ENCODE measurements at places on chromosomes 11 and 22.
A peak's percentile ranks its signal among the peaks of the same experiment; 100 is the strongest.

- no peak for DNase-seq
Measured at GRCh38 chr11:69154938-69155301, 815 bp upstream of the SMIM38 start.

- no peak for DNase-seq
Measured at GRCh38 chr11:100336873-100337272, 350.2 kb upstream of the ARHGAP42 start.

GRCh38 chr11:10304495-10305261 lies at the start of gene ADM:
ADM (plus strand) TSS chr11:10305073; CDS start chr11:10305701, 628 bp downstream.
- DNase-seq: peak; percentile 92

- no peak for DNase-seq
Measured at GRCh38 chr22:36221799-36222751, 17.3 kb downstream of the APOL2 start.

DNA sequence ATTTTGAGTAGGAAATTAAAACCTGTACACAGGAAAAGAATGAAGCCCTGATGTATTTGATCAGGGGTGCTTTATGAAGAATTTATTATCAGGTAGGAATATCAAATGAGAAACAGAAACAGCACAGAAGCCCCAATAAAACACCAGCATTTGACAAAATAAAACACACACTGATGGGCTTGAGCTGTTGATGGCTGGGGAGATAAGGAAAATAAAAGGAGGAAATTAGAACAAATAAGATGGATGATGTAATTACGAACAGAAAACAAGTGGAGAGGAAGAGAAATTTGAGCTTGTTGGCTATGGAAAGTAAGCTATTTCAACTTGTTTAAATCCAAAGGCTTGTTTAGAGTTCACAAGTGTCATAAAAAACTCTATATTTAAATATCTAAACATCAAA lies 213.7 kb downstream of the CADM1 start:
- no peak for DNase-seq

DNA sequence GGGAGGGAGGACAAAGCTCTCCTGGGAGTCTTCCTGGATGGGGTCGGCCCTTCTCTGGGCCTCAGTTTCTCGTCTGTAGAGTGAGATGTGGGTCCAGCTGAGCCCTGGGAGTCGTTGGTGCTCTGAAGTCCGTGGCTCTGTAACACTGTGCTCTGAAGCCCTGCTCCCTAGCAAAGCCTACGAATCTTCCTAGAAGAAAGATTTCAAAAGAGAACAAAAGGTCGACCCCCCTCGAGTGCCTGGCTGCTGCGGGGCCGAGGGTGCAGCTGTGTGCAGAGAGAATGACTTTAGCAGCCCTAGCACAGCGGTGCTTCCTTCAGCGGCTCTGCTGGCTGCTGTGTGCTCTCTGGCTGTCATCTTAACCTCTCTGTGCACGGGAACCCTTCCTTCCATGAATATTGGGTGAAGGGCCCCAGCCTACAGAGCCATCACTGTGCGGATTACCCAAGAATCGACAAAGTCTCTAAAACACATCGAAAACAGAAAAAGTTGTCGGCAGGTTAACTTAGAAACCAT lies 10.7 kb downstream of the ANO1 start:
- no peak for DNase-seq

DNA sequence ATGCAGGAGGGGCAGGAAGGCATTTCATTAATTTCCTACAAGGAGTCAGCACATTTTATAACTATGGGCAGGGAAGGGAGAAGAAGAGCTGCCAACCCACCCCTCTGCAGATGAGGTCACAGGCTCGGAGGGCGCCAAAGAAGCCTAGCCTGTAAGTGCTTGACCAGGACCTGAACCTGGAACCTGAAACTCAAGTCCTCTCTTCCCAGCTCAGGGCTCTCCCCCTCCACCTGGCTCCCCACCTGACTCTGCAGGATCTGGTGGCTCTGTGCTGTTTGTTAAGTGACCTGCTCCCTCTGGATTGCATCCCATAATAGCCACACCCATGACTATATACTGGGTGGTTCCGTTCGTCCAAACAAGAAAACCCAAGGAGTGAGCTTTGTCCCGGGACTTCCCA lies 27.3 kb downstream of the SCGB1A1 start:
- no peak for DNase-seq

DNA sequence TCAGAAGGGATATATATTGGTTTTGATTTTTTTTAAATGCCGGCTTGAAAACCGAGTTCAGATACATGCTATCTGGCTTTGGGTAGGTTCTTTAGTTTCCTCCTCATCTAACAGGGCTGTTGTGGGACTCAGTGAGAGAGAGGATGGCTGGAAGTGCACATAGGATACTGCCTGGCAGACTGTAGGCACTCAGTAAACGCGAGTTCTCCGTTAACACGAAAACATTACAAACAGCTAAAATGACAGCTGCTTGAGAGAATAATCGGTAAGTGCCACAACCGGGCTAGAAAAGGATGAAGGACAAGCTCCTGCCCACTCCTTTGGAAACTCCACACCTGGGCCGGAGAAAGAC lies 369 bp downstream of the XRRA1 start:
- no peak for DNase-seq

DNA sequence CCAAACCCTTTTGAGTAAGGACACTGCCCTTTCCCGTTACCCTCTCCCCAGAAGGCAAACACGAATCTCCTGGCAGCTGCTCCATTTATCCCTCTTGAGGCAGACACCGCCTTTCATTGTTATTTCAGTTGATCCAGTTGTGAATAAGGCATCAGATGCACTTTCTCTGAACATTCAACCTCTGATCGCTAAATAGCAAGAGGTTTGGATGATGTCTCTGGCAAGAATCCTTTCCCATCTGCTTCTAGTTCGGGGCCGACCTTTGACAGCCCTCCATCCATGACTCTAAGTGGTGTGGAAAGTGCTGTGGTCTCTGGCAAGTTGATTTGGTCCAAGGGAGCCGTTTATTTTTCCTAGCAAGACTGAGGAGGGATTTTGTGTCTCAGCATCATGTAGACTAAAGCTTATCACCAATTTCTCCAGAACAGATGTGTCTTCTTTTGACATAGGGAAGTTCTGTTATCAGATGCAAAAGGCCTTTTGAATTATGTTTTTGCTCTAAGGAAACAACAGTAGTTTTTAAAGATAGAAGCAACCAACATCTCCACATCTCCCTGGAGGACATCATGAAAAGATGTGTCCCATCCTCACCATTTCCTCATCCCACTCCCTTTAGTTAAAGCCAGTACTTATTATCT lies 123.6 kb downstream of the CCDC34 start:
- no peak for DNase-seq

DNA sequence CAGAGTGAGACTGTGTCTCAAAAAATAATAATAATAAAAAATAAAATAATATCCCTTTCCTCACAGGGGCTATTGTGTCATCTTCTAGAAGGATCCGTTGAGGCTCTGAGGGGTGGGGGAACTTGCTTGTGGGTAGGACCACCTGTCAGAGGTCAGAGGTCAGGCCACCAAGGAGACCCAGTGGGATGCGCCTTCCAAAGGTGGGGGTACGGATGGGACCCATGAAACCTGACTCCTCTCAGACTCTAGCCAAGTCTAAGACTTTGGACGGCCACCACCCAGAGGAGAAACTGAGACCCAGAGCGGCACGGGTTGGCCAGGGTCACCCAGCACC lies 367 bp upstream of the MMP11 start:
- no peak for DNase-seq

- DNase-seq: peak; percentile 9
Measured at GRCh38 chr11:37946155-37946766, 1348.2 kb upstream of the RAG2 start.

- DNase-seq: no peak
Measured at GRCh38 chr11:79329561-79329960, 111.3 kb downstream of the TENM4 start.

DNA sequence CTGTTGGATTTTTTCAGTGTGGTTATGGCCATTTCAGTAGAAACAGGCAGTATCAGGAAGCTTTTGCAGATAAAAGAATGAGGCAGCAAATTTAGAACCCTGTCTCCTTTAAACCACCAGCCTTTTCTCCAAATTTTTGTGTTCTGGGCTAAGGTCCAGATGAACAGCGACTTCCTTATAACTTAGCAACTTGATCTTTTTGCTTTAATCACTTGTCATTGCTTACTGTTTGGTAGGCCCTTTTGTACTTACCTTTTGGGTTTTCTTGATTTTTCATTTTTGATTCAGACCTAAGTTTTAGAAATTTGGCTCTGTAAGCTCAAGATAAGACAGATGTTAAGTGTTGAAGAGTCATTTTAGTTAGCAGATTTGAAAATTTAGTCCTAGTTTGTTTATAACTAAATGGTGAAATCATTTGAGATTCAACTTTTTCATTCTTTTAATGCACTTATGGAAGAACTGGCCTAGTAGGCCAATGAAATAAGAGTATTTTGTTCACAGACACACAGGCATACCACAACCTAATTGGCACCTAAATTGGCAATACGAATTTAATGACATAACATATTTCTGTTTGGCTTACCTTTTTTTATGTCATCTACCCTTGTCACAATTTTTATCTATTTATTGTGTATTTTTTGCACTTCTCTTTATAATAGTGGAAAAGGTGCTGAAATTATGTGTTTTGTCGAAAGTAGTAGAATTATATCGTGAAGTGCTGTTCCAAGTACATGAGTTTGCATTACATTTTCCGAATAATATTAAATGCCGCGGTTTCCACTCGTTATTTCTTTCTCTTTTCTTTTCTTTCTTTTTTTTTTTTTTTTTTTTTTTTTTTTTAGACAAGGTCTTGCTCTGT lies 2.1 kb downstream of the RTN3 start:
- DNase-seq: no peak

- no peak for DNase-seq
Measured at GRCh38 chr22:49833340-49834007, 5.8 kb upstream of the BRD1 start.

- DNase-seq: no peak
Measured at GRCh38 chr11:86469491-86470388, 95.1 kb downstream of the CCDC81 start.
